ENCODE measurements at places on chromosomes 6 and 20.

DNA sequence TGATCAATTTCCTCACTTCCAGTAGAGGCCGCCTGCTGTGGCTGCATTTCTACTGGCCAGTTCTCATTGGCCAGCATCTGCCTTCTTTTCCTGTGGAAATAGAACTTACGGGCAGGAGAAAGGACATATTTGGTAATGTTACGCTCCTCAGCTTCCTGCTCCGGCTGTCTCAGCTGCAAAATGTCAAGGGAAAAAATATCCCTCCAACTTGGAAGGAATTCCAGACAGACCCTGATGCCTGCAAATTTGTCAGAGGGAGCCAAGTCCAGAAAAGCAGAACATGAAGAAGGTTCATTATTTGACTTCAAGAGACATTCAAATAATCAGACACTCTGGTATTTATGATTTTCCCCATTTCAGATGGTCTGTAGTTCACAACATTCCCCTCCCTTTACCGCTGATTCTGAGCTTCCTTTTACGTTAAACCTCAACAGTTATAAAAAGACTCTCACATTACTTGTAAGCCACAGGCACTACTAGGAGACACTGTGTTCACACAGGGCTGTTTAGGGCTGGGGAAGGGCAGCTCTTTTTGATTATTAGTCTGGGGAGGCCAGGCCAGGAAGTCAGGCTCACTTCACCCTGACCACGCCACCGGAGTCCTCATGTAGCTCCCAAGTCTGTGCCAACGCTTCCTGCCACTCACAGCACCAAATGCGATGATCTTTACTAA is 179.6 kb upstream of the CCN2 start:
- DNase-seq: no peak

DNA sequence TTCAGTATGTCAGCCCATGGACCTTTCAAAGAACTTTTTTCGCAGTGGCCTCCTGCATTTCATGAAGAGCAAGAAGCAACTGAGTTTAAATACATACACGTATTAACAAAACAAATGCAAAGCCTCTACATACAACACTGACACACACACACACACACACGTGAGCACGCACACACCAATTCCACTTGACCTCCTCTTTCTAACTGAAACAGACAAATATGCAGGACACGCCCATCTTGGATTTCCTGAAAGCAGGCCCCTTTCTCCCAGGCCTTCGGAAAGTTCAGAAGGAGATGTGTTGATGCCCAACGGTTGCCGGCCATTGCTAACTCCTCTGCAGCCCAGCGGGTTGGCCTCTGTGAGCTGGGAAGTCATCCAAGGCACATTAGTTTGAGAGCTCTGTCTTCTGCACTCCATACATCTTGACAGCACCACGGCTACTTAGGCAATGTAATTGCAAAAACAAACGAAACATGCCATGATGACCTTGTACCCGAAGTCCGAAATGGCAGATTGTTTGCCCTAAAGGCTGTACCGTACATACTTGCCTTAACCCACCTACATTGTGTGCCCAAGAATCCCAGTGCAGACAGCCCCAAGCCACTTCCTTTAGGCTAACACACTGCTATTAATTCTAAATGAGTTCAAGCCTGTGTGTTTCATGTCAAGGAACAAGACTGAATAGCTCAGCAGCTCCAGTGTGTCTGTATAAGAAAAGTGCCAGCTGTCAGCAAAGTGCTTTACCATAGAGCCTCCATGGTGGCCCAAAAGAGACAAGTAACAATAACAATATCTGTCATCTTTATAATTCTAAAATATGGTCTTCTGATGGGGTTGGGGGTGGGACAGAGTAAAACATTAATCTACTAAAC is 138.8 kb upstream of the RNF217 start:
- DNase-seq: no peak

- DNase-seq: no peak
These were observed 460.5 kb upstream of the ARID1B start for GRCh38 chr6:156316583-156317125.

DNA sequence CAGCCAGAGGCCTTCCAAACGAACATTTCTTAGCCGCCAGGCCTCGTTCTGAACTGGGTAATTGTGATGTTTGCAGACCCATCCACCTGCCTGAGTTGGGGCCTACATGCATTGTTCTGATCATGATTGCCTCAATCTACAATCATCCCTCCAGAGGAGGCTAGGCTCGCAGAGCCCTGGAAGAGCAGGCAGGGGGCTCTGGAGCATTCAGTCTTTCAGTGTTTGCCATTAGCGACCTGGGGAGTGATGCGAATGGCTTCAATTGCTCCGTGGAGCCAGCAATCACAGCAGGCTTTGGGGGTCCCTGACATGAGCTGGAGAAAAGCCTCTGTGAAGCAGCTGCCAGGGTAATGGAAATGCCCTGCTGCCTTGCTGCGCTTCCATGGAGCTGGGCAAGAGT is 22.0 kb downstream of the SNAP25 start:
- no peak for DNase-seq

GRCh38 chr6:78259935-78260334 is 607.1 kb downstream of the MEI4 start:
- no peak for DNase-seq
